Activated B cell treated with CpG ODN at 0.5 μM for 24 hours (primary cell): ENCODE measurements at places on chromosomes 5 and 9.

GRCh38 chr9:15724016-15724415 is 171.2 kb downstream of the CCDC171 start:
- no peak for DNase-seq

DNA sequence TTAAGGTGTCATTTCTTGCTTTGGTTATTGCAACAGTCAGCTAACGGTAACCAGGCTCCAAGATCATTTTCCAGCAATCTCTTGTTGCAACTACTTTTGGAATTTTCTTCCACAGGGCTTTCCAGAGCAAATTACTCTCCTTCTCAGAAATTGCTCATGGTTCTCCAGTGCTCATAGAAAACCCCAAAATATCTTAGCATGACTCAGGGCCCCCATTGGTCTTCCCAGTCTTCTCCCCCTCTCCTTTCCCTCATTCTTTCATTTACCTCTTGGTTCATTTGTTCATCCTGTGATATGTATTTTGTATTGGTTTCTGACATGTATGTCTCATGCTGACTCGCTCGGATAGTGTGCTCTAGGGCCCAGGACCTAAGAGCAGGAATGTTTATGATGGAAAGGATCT is 35.6 kb downstream of the WWC1 start:
- DNase-seq: no peak

GRCh38 chr9:131864531-131864930 is 124.7 kb upstream of the RAPGEF1 start:
- no peak for DNase-seq

- no peak for DNase-seq
Measured at GRCh38 chr5:111756581-111757354, at the start of gene NREP. Gene NREP (minus strand): TSS chr5:111757194. CDS start chr5:111755772, 1,422 bp downstream.

DNA sequence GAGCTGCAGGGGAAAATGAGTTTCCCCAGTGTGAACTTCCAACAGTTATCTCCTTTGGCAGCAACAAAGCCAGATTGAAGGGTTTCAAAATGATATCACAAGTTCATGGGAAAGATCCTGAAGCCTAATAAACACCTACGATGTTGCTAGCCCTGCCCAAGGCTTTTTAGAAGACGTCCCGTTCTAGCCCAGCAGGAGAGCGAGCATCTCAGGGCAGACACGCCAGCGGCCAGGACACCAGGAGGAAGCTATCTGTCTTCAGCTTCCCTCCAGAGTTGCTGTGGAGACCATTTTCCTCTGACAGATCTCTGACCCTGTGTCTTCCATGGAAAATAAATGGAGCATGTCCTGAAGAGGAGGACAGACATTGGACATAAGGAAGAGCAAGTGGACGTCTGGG is 98.4 kb downstream of the FBXO38 start:
- no peak for DNase-seq
